Occipital lobe (tissue), 3 donors: ENCODE measurements at places on chromosomes 3 and 15. TPM values are rescaled to one million over a fixed set of nuclear protein-coding genes. Genes with fewer than 3 reads are reported as not detected.

SATB1 gene
- 166 TPM for total RNA-seq

RHOV gene
- total RNA-seq: 10.8 TPM

LPP gene
- 11.7 TPM for total RNA-seq

SERPINI2 gene
- total RNA-seq: 2.0 TPM

NPRL2 gene
- 19.0 TPM for total RNA-seq

TLE3 gene
- 79.4 TPM for total RNA-seq

TMC3 gene
- total RNA-seq: 0.47 TPM

ARID3B gene
- 8.3 TPM for total RNA-seq

SAXO2 gene
- total RNA-seq: 4.1 TPM

GP9 gene
- total RNA-seq: not detected

RPL39L gene
- 16.7 TPM for total RNA-seq

DLL4 gene
- 4.8 TPM for total RNA-seq

AHSG gene
- total RNA-seq: 0.47 TPM

PIGZ gene
- total RNA-seq: 5.0 TPM

CLRN1 gene
- not detected for total RNA-seq

GRCh38 chr15:80779658-80780415 is 667 bp downstream of the CEMIP start:
- no peak for DNase-seq

DNA sequence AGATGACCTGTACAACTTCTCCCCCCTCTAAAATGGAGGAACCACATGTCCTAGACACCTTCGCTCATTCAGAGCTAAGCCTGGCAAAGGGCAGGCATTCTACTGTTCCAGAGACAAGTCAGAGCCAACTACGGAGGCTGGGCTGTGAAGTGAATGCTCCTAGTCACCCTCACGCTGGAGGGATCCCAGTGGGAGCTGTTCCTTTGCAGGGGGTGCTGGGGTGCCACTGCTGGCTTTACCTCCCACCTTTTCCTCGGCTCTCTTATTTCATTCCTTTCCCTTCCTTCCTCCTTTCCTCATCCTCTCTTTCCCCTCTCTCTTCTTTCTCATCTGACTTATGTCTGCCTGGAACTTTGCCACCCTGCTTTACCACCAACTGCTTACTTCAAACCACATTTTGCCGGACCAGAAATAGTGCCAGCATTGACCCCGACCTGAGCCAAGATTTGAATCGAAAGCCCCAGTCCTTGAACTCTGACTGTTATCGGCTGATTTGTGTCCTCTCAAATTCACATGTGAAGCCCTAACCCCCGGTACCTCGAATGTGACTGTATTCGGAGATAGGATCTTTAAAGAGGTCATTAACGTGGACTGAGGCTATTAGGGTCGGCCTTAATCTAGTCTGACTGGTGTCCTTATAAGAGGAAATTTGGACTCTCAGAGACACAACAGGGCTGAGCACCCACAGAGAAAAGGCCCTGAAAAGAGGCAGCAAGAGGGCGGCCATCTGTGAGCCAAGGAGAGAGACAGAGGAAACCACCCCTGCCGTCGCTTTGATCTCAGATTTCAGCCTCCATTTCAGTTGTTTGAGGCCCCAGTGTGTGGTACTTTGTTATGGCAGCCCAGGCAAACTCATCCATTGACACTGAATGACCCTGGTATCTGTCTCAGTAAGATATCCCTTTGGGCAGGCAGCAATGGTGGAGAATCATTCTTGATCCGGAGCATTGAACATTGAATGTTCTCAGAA is 31.3 kb upstream of the TBC1D21 start:
- DNase-seq: no peak

DNA sequence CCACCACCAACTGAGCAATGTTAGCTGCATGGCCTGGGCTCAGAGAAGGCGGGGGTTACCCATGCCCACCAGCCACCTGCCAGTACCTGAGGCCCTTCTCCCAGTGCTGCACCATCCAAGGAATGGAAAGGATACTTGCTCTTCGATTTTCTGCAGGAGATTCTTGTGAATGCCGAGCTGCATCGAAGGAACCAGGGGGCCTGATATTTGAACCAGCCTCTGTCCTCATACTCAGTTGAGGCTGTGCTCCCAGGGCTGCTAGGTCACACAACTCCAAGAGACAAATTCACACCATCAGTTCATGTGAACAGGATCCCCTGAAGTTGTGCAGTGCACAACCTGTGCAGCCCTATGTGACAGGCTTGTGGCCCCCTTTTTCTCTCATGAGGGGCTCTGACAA is 18.0 kb downstream of the PLA2G4F start:
- DNase-seq: no peak

GRCh38 chr15:65910341-65910740 is 41.0 kb downstream of the RAB11A start:
- no peak for DNase-seq

DNA sequence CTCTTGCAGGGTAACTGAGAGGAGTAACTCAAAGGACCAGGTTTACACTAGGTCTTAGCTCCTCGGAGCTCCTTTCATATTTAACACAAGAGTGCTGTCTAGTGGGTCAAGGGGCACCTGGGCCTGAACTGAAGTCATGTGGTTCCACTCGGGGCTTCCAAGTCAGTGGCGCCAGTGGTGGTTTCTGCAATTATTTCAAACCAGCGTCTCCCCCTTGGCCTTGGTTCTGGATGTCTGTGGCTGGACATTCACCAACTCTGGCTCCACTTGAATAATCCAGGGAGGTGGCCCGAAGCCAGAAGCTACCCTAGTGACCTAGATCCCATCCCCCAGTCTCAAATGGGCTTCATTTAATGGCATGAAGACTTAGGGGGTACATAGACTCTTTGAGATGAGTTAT is 144.3 kb upstream of the ADAMTS9 start:
- DNase-seq: no peak

DNA sequence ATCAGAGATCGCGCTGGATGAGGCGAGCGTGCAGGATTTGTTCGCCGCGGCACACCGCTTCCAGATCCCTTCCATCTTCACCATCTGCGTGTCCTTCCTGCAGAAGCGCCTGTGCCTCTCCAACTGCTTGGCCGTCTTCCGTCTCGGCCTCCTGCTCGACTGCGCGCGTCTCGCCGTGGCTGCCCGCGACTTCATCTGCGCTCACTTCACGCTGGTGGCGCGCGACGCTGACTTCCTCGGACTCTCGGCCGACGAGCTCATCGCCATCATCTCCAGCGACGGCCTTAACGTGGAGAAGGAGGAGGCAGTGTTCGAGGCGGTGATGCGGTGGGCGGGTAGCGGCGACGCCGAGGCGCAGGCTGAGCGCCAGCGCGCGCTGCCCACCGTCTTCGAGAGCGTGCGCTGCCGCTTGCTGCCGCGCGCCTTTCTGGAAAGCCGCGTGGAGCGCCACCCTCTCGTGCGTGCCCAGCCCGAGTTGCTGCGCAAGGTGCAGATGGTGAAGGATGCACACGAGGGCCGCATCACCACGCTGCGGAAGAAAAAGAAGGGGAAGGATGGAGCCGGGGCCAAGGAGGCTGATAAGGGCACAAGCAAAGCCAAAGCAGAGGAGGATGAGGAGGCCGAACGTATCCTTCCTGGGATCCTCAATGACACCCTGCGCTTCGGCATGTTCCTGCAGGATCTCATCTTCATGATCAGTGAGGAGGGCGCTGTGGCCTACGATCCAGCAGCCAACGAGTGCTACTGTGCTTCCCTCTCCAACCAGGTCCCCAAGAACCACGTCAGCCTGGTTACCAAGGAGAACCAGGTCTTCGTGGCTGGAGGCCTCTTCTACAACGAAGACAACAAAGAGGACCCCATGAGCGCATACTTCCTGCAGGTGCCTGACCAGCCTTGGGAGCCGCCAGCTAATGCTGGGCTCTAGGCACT is 819 bp downstream of the KLHL40 start:
- DNase-seq: no peak

GRCh38 chr15:57217778-57218598 is 158.3 kb upstream of the CGNL1 start:
- no peak for DNase-seq

- no peak for DNase-seq
Measured at GRCh38 chr3:136836511-136837156, 17.7 kb downstream of the SLC35G2 start.

- no peak for DNase-seq
Measured at GRCh38 chr3:52608337-52608736, 71.9 kb downstream of the UQCC5 start.

DNA sequence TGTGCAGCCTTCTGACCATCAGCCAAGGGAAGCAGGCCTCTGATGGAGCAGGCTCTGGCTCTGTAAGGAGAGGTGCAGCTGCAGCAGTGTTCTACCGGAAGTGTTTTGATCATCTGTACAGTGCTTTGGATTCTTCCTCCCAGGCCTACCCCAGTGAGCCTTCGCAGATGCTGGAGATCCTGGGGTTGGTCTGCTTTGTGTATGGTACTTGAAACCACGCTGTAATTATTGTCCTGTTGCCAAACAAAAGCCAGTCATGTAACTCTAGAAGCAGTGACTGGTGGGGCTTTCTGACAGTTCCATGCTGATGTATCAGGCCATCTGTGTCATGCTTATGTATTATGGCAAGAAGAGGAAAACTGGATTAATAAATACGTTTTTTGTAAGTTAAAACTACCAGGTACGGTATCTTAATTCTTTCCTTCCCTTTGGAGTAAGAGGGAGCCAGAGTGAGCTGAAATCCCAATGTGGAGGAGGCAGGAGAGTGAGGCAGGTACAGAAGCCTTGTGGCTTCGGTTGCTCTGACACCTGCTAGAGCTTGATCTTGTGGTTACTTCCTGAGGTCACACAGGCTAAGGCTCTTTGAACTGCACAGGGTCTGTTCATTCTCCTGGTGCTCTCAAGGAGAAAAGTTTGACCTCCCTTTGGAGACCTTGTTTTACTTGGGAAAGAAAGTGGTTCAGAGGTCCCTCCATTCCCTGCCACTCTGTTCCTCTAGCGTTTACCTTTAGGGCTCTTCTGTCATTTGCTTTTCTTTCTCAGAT is 3.7 kb downstream of the TMEM42 start:
- no peak for DNase-seq

DNA sequence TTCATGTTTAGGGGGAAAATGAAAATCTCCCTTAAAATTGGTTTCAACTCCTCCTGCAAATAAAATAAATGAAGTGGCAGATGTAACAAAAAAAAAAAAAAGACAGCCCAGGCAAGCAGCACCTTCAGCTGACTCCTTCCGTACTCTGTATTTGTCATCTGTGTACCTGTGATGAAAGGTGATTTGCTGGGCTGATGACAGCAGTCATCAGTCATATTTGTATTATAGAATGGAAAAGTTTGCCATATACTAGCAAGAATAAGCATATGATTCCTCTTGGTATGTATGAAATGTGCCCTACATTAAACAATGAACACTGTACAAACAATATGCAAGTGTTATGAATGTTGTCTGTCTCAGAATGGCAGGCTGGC is 44.1 kb upstream of the WWTR1 start:
- DNase-seq: no peak

DNA sequence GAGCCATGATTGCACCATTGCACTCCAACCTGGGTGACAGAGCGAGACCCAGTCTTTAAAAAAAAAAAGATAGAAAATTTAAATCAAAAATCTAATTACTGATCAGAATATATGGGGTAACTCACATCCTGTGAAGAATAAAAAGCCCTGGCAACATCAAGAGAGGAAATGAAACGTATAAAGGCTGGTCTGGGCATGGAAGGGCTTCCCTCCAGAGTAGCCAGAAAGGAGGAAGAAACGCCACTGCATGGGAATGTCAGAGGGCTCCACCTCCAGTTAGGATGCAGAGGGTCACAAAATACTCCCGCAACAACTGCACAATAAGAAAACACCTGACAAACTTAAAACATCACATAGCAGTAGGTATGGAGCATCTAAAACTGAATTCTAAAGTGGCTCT is 4.9 kb upstream of the IQCF1 start:
- no peak for DNase-seq

DNA sequence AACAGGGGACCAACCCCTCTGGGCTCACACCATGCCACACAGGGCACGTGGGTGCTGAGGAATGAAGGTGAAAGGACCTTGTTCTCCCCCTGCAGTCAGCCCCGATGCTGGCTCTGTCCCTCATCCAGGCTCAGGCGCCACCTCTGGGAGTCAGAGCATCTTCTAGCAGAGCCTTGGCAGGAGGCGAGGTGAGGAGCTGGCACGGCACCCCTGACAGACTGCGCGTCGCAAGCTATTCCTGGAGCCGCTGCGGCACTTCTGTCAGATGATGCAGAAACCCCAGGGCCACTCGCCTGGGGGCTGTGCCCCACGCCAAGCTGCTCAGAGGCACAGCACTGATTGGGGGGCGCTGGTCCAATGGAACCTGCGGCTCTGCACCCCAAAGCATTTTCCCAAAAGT is 62.0 kb downstream of the MGLL start:
- peak; percentile 64 for DNase-seq

DNA sequence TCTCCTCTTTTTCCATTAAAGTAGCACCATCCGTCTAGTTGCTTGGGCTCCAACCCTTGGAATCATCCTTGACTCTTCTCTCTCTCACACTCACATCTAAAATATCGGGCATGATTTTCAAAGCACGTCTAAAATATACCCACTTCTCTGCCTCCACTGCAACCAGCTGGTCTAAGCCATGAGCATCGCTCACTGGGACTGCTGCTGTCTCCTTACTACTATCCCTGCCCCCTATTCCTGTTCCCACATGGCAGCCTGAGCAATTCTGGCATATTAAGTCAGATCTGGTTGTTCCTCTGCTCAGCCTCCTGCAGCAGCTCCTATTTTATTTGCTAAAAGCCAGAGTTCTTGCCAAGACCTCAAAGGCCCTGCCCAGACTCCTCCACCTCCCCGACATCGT is 53.7 kb downstream of the ST6GAL1 start:
- no peak for DNase-seq

DNA sequence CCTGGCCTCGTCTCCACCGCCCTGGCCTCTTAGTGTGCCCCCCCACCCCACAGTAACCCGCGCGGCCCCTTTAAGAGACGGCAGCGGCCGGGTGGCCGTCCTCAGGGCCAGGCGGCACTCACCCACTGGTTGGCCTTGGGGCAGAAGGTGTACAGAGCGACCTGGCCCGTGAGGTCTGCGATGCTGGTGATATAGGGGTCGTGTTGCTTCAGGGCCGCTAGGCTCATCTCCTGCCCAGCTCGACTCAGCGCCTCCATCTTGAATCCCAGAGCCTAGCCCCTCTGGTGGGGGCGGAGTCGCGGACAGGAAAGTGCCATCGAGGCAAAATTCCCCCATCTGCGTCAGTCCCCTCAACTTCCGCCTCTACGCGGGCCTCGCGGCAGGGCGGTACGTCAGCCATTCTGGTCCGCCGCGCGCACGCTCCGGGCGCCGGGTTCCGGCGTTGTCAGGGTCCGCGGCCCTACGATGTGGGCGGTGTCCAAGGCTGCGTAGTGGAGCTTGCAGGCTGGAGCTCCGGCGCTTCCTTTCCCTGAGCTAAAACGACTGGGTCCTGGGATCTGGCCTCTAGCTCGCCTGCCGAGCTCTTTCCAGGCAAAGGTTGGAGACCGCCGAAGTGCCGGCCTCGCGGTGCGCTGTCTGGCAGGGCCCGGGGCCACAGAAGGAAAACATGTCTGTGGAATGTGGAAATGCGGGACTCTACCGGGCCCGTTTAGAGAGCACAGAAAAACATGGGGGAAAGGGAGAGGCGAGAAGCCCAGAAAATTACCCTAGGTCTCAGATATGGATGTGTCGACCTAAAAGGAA is at the start of gene DCP1A:
DCP1A (minus strand) TSS at position 283 of the 804 bp plus-strand sequence; CDS start at position 257, 26 bp downstream.
- peak; percentile 94 for DNase-seq
